Suprapubic skin (tissue), 4 donors: ENCODE measurements at places on chromosomes 16 and 17. TPM values are rescaled to one million over a fixed set of nuclear protein-coding genes. Genes with fewer than 3 reads are reported as not detected.

Gene TEX2
- 37.0 TPM for total RNA-seq

Gene ACE
- total RNA-seq = 1.9 TPM

Gene CDRT4
- 10.2 TPM for total RNA-seq

Gene KRTAP1-1
- total RNA-seq = 46.0 TPM

Gene TOM1L1
- 54.6 TPM for total RNA-seq

Gene LRRC37A
- total RNA-seq = 2.1 TPM

Gene RNF166
- total RNA-seq = 14.5 TPM

Gene ST6GALNAC1
- total RNA-seq = 3.7 TPM

Gene ZNF18
- total RNA-seq = 8.3 TPM

Gene LITAF
- 82.2 TPM for total RNA-seq

Gene ZG16
- not detected for total RNA-seq

DNA sequence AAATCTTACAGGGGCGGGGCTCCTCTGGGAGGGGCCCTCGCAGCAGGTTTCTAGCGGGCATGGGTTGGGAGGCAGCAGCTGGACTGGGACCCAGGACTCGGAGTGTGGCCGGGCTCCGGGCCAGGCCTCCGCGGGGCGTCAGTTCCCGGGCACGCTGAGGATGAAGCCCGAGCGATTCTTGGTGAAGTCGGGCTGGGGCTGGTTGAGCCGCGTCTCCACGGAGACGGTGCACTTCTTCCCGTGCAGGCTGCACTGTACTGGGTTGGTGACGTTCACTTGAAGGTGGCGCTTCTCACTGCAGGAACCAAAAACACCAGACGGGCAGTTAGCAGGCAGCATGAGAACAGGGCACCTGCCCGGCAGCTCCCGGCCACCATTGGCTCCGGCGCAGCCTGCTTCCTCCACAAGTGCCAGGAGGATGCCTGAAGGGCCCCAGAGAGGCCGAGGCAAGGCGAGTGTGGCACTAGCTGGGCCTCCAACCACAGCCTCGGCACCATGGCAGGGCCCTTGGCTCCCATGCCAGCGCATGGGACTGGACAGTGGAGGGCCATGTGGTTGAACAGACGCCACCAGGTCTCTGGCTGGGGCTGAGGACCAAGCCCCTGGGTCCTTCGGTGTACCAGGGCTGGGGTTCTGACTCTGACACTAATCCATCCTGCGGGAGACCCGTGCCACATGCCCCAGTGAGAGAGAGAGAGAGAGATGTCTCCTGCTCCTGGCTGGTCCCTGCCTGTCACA is 8.0 kb downstream of the CDK5R1 start:
- peak; percentile 76 for DNase-seq

- no peak for DNase-seq
Measured at GRCh38 chr17:77036841-77037381, 103.9 kb upstream of the SEC14L1 start.

GRCh38 chr16:19776565-19776964 is 58.5 kb downstream of the IQCK start:
- no peak for DNase-seq

DNA sequence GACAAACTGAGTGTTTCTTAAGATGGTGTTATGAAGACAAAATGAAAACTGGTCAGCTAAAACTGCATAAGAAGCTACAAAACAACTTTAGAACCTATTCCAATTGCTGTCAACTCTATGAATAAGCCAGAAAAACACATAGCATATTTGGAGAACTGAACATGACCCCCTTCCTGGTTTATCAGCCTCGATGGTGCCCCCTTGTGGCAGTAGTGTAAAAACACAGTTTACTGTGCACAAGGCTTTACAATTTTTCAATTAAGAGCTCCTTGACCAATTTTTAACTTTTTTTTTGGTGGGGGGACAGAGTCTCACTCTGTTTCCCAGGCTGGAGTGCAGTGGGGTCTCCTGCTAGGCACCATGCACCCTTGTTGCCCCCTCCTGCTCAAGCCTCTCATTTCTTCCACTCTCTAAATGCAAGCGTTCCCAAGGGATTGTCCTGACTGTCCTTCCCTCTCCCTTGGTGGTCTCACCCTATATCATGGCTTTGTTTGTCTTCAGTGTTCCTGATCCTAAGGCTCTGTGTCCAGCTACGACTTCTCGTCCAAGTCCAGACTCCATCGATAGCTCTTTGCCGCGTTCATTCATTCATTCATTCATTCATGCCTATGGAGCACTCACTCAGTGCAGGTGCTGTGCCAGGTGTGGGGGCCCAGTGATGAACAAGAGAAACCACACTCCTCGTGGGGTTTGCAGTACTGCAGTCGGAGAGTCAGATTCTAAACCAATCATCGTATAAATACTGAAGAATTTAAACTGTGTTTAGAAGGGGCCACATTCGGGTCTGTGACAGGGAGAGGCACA is 7.5 kb downstream of the EIF1 start:
- DNase-seq = no peak

- DNase-seq = peak; percentile 88
Measured at GRCh38 chr17:29645515-29646051, 22.9 kb upstream of the CORO6 start.

DNA sequence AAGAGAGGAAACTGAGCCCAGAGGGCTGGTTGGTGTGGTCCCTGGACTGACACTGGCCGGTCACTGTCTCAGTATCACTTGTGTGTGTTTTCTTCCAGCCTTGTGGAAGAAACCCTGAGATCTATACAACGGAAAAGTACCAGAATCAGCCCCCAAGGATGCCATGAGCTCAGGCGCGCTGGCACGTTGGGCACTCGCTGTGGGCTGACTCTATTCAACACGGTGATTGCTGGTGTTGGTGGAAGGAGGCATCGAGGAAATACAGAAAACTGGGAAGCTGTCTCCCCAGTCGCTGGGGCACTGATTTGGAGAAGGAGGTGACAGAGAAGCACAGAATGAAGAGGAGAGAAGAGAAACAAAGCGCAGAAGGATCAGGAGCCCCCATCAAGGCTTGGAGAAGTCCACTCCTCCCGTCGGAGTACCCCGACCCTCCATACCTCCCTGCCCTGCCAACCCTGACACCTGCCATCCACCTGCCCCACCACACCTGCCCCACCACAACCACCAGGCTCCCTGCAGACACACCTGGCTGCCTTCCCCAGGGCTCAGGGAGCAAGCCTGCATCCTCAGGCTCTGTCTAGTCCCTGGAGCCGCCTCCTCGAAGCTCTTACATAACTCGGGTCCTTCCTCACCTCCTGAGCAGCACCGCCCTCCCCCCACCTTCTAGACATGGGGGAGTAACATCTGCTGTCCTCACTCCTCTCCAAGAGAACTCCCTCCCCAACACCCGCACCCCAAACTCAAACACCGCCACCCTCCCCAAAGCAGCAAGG is 66.5 kb downstream of the RBFOX3 start:
- no peak for DNase-seq

GRCh38 chr16:56682703-56683397 is 580 bp downstream of the MT1X start:
- DNase-seq = no peak

- peak; percentile 75 for DNase-seq
Measured at GRCh38 chr17:39573447-39574298, 34.0 kb downstream of the NEUROD2 start.

DNA sequence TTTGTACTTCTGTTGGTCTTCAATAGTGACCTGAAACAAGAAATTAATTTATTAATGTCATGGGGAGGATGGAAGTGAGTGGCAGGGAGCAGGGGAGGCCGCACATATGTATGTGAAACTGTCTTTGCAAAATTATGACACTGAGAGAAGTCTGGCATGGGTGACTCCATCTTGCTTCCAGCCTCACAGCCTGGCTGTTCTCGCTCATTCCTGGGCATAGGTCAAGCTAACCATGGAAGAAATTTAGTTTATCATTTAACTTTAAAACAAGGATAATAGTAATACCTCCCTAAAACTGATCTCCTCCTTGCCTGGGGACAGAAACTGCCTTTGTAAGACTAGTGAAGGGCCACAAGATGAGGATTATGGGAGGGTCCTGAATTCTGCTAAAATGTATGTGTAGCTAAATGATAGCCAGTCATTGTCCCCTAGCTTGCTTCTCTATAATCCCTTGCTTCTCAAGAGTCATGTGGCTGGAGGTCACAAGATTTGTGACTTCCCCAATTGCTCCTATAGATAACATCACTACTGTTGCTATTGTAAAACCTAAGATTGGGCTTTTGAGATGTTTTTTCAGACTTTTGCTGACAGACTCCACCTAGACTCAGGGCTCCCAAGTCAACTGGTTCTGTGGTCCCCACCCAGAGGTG is 126.0 kb downstream of the HS3ST3A1 start:
- DNase-seq = no peak

- DNase-seq = no peak
Measured at GRCh38 chr17:80527016-80527645, 17.5 kb upstream of the RPTOR start.

- DNase-seq = no peak
Measured at GRCh38 chr17:65998675-65999074, 193.3 kb downstream of the CEP112 start.

DNA sequence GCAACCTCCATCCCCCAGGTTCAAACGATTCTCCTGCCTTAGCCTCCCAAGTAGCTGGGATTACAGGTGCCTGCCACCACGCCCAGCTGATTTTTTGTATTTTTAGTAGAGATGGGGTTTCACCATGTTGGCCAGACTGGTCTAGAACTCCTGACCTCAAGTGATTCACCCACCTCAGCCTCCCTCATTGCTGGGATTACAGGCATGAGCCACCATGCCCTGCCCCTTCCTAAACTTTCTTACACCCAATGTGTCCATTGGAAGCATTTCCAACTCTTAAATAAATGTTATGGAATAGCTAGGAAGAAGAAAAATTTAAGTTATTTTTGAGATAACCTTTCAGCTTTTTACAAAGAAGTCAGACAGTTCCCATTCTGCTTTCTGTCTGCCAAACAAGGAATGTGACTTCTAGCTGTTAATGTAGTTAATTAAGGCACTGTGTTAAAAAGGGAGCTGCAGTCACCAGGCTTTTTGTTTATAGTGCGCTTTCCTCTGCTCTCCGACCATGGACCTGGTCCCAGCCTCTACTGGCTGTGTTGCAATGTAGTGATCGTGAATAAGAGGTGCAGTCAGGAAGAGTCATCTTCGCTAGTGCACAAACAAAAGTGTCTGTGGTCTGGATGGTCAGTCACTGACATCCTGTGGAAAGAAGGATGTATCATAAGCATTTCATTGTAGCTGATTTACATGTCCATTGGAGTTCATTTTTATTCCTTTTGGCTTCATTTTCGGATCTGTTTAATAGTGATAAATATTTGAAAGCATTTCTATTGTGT is 39.7 kb downstream of the USP10 start:
- no peak for DNase-seq

DNA sequence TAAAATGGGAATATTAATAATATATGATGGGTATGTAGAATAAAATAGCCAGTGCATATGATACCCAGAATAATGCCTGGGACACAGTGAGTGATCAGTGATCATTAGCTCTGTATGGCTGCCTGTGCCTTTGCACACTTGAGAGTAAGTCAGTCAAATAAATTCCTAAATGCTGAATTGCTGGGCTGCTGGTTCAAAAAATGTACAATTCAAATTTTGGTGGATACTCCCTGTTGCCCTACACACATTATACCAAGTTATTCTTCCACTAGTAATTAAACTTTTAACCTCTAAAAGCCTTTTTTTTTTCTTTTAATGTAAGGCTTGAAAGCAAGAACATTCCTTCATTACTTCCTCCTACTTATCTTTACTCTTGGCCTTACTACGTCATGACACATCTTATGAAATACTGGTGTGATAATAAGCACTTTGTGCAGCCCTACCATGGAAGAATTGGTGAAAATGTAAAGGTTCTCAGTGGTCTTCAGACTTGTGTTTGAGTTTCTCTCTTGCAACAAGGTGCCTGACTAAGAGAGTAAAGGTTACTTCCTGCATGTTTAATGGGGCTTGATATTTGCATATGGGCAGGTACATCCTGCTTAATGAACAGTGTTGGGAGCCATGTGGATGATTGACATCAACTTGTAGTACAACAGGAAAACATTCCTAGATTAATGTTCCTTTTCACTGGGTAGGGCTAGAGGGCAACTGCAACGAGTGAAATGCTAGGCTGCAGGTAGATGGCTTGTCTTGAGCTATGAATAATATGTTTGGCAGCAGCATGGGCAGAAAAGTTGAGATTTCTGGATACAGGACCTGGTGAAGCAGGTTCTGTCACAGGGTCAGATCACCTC is 84.3 kb downstream of the PRKCA start:
- DNase-seq = no peak

- DNase-seq = no peak
Measured at GRCh38 chr16:73054125-73054484, 6.2 kb upstream of the ZFHX3 start.

DNA sequence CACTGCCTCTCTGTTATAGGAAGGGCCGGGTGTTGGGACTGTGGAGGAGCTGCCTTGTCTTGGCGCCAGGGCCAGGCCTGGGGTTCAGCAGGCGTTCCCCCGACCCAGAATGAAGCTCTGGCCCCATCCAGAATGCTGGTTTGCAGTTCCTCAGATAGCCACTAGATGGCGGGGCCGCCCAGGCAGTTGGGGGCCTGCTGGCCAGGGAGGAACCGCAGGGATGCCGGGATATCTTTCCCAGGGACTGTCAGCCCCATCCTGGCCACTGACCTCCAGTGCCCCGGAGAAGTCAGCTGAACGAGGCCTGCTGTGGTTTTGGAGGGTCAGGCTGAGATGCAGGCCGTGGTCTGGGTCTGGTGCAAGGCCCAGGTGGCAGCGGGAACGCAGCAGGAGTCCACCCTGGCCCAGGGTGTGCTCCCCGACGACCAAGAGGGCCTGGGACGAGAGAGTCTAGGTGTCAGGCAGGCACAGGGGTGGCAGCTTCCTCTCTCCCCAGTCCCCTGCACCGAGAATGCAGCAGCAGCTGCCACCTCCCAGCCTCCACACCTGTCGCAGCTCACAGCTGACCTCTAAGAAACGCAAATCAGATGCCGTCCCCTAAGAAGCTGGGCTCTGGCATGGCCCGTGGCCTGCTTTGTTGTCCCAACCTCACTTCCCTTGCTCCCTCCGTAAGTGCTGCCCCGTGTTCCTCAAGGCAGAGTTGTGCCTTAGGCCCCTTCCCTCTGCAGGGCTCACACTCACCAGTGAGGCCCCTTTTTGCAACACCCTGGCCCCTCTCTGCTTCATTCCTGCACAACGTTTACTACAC is 51.2 kb downstream of the RMI2 start:
- DNase-seq = peak; percentile 87

GRCh38 chr17:77654296-77654695 is 304.2 kb upstream of the TNRC6C start:
- DNase-seq = no peak

- no peak for DNase-seq
Measured at GRCh38 chr17:41555105-41555887, 16.6 kb downstream of the KRT9 start.

- DNase-seq = no peak
Measured at GRCh38 chr17:44960691-44961090, 7.4 kb downstream of the C1QL1 start.

GRCh38 chr17:57567251-57567650 is 177.8 kb downstream of the CCDC182 start:
- DNase-seq = no peak
